ENCODE measurements at places on chromosomes 6 and 20.

DNA sequence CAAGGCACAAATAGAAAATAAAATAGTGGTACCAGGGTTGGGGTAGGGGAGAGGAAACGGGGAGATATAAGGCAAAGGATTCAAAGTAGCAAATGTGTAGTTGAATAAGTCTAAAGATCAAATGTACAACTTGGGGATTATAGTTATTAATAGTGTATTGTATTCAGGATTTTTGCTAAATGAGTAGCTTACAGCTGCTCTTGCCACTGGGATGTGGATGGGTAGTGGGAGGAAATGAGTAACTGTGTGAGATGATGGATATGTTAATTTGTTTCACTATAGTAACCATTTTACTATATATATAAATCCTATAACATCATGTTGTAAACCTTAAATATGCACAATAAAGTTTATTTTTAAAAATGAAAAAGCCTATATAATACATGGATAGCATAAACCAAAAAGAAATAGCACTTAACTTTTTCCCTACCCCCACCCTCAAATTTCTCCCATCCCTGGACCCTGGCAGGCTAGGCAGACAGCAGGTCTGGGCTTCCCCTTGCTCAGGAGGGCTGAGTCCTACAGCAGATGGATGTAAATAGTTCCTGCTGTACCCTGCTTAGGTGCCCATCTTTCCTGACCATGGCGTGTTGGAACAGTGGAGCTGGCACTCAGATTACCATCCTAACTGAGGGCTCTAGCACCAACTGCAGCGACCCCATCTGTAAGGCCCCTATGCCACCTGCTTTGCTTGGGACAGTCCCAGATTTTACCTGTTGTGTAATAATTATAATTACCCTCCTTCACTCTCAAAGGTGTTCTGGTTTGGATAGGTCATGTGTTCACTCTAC is 28.6 kb upstream of the PBOV1 start:
- no peak for DNase-seq

DNA sequence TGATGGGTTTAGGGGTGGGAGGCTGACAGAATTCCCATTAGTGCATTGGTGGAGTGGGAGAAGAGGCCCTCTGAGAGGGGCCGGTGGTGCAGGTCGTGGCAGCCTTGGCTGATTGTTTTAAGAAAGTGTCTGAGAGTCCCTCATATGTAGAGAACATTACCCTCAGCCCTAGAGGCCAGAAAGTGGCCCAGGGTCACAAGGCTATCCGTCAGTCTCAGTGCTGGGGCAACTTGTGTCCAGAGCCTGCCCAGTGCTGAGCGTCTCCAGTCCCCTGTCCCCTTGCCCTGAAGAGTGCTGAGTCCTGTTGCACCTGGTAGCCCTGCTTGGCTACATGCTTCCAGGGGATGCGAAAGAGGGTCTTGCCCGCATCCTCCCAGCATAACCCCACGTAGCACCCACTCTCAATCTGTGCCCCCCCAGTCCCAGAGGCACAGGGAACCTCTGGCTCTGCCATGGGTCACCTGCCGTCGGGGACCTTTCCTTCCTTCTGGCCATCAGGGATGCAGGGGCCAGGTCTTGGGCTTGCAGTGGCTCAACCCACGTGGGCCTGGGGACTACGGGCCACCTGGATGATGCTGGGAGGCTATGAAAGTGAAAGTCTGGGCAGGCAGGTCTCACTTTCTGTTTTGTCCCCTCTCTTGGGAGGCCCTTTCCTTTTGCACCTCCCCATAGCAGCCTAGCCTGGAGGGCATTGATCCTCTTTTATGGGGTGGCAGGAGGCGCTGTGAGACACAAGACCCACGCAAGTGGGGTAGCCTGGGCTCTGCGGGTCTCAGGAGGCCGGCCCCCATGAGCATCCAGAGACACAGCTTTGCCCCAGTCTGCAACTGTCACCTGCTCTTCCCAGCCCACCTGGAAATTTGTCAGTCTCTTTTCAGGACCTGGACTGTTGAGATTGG is 12.2 kb downstream of the DUSP15 start:
- no peak for DNase-seq

DNA sequence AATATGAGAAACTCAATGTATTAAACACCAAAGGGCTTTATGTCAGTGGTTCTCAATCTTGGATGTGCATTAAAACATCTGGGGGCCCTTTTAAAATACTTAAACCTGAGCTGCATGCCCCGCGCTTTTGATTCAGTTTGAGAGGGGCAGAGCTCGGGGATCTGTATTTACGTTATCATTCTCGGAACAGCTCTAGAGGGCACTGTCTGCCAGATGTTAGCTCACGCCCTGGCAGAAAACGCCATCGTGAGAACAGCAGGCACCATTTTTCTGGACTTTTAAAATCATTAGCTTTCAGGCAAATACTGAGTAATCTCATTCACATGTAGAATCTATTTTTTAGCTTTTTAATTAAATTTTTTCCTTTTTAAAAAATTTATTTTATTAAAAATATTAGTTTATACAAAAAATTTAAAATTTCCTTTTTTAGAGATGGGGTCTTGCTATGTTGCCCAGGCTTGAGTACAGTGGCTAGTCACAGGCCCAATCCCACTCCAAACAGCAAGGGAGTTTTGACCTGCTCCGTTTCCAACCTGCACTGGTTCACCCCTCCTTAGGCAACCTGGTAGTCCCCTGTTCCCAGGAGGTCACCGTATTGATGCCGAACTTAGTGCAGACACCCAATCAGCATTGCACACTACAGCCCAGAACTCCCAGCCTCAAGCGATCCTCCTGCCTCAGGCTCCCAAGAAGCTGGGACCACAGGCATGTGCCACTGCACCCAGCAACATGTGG is 30.0 kb upstream of the ZNF133 start:
- no peak for DNase-seq

DNA sequence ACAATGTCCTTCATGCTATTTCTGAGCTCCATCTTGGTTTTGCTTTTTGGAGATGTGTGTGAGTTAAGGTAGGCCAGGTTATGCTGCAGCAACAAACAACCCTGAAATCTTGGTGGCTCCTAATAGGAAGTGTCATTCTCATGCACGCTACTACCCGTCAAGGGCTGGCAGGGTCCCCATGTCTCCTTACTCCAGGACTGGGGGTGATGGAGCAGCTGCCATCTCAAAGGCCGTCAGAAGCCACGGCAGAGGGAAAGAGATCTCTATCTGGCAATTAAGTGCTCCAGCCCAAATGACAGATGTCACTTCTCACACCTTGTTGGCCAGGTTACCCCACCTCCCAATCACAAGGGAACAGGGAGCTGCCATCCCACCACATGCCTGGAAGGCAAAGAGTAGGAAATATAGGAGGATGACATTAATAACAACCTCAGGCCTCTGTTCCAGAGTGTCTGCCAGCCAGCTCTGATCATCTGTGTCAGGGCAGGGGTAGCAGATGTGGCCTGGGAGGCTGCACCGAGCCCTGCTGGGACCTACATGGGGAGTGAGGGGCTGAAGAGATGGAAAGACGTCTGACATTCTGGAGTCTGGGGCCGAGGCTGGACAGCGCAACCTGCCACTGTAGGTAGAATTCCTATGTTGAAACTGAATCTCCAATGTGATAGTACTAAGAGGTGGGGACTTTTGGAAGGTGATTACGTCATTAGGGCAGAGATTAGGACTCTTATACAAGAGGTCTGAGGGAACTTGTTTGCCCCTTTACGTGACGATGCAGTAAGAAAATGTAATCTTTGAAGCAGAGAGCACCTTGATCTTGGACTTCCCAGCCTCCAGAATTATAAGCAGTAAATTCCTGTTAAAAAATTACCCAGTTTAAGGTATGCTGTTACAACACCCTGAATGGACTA is 4.8 kb upstream of the SDCBP2 start:
- no peak for DNase-seq

DNA sequence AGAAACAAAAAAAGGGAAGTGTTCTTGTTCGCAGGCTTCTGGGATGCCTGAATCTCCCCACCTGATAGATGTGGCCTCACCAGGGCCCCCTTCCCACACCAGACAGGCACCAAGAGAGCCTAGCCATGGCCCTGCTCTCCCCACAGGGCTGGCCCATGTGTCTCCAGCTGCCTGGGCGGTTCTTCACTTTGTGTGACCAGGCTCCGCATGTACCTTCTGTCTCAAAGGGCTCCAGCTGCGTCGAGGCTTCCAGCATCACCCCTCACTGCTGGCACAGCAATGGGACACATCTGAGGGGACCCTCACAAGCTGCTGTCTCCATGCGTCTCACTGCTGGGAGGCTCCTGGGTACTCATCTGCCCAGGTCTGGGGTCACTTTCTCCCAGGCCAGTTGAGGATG is 362.9 kb downstream of the ZFAND3 start:
- no peak for DNase-seq

DNA sequence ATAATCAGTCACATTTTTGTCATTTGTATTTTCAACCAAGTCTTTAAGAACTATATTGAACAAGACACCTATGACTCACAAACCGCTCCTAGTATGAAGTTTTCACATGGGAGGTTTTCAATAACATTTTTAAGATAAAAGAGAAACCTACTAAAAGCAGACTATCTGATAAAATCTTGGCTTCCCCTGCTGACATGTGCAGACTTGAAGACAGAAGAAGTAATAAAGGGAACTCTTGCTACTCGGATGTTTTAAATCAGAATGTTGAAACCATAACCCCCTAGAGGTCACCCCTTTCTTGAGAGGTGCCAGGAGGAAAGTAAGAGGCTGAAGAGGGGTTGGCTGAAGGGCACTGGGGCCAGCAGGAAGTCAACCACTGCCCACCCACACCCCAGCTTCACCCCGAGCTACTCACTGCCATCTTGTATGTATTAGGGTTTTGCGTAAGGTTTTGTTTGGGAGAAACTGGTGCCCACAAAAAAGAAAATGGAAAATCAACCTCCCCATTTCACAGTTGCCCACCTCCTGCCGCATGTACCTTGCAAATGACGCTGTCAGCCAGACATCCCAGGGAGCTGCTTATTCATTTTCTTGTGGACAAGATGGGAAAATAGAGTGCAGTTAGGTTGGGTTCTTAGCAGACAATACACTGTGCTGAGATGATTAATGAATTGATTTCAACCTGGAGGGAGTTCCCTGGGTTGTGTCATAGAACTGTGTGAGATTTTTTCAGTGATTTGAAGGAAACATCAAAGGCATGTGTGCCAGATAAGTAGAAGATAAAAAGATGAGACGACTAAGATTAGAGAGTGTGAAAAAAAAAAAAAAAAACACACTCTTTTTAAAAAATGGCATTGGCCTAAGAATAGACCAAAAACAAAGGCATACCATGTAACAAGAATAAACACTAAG is 83.2 kb upstream of the TAB2 start:
- DNase-seq = no peak

DNA sequence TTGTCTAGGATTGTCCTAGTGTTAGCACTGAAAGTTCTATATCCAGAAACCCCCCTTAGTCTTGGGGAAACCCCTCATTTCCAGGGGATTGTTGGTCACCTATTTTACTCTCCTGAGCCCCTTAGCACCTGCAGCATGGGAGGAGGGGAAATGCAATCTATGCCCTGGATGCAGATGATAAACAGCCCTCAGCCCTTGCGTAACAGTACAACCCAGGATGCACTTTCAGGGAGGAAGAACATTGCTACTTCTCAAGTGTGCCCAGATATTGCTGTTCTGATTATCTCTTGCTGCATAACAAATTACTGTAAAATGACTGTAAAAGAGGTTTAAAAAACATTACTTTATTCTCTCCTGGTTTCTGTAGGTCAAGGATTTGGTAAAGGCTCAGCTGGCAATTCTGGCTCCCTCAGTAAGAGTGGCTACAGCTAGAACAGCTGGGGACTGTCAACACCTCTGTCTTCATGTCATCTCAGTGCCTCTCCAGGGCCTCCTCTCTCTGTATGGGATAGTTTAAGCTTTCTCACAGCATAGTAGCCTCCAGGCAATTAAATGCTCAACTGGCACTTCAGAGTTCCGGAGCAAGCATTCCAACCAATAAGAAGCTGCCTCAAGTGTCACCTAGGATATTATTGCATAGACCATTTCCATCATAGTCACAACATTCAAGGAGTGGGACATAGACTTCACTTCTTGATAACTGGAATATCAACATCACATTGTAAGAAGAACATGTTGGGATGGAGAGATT is 117.8 kb upstream of the FOXO3 start:
- DNase-seq = no peak

- DNase-seq = no peak
Observed at GRCh38 chr20:61300293-61300692, 48.2 kb downstream of the CDH4 start.

GRCh38 chr20:62754991-62755356 is 41.3 kb upstream of the MRGBP start:
- DNase-seq = no peak

- DNase-seq = peak; percentile 78
Observed at GRCh38 chr20:2102585-2103460, 1.2 kb downstream of the STK35 start.

DNA sequence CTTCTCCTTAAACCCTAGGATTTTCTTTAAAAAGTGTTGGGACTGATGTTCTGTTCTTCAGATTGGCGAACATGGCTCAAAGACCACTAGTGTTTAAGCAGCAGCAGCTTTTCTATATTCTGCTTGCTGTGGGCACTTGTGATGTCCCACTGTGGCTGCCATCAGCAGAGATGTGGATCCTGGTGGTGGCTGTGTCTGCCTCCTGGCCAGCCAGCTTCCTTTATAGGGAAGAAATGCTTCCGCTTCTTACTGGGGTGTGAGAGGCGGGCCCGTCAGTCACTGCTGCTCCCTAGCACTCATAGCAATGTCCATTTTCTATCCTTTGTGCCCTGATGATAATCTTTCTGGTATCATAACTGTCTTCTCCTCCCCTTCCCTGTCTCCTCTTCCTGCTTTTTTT is 66.7 kb upstream of the ESR1 start:
- DNase-seq = no peak

GRCh38 chr6:32158052-32158451 is 4.1 kb downstream of the PPT2 start:
- DNase-seq = no peak
